ENCODE measurements at places on chromosomes 12 and 14.

- DNase-seq = no peak
Measured at GRCh38 chr14:81452341-81453133, 52.4 kb upstream of the STON2 start.

- DNase-seq = no peak
Measured at GRCh38 chr12:124440841-124441381, 126.5 kb downstream of the NCOR2 start.

- DNase-seq = no peak
Measured at GRCh38 chr14:31787377-31787776, 226.2 kb downstream of the NUBPL start.

DNA sequence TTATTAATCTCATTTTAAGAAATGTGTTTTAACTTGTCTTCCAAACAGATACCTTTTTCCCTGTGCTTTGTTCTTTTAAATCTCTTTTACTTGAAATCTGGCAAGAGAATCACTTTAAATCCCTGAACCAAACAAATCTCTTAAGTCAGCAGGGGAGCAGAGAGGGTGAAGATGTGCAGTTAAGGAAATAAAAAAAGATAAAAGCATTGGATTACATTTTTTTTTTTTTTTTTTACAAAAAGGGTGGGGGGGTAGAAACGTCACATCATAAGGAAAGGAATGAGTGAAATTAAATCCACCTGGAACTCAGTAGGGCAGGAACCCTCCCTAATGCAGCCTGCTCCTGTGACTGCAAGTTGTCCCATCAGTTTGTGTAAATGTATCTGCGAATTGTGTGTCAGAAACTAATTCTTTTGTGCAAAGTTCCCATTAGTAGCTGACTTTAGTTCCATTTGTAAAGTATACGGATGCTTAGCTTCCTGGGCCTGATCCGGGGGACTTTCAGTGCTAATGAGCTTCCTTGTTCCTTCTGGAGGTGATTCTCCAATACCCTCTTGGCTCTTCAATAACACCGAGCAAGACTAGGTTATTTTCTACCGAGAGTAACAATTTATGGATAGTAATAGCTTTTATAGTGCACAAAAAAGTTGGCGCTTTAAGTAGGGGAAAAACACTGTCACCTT lies 1.5 kb downstream of the TTC6 start:
- DNase-seq = no peak

GRCh38 chr14:32578181-32578580 lies 249.1 kb downstream of the AKAP6 start:
- DNase-seq = no peak

- no peak for DNase-seq
Measured at GRCh38 chr12:10554228-10554755, 48.6 kb downstream of the EIF2S3B start.
